NB4 (cell line): ENCODE measurements at places on chromosomes 3 and 15.

- DNase-seq = no peak
These were observed 287.4 kb upstream of the LYSMD4 start for GRCh38 chr15:100020614-100021013.

- DNase-seq = no peak
These were observed 18.8 kb downstream of the HEMK1 start for GRCh38 chr3:50587806-50588758.

GRCh38 chr3:30355622-30356021, 250.8 kb upstream of the TGFBR2 start:
- peak; percentile 27 for DNase-seq

DNA sequence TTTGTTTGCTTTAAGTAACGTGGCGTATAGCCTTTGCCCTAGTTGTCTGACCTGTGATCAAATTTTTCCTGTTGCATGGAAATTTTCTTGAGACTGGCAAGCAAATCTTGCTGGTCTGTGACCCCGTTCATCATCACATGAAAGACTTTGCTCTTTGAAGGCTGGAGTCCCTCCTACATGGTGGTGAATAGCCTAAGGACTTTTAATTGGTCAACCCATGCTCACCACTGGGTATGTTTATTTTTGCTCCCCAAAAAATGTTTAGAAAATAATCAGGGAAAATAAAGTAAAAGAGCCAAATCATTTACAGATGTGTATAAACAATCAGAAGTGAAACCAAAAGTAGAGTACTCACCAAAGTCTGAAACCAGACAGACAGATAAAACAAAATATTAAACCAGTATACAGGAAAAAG, 1075.3 kb upstream of the ALCAM start:
- no peak for DNase-seq

- DNase-seq = no peak
These were observed 88.4 kb upstream of the GALNT15 start for GRCh38 chr3:16085884-16086608.

GRCh38 chr3:183122257-183122932, 23.1 kb upstream of the MCCC1 start:
- peak; percentile 58 for DNase-seq

- peak; percentile 92 for DNase-seq
These were observed 44.1 kb downstream of the LIPC start for GRCh38 chr15:58475573-58476524.

DNA sequence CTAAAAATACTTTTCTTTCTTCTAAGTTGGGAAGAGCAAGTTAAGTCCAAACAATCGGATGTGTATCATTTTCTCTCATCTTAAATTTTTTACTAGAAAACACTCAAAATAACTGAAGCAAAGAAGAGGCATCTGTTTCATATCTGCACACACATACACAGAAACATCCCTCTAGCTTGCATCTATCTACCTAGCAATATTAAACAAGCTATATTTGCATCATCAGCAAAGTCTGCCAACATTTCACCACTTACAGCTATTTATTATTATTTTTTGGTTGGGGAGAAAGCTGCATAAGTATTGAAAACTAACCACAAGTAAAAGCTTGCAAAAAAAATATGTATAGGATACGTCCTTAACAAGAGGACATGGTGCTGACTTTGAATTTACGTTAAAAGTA, 1.9 kb downstream of the GOLIM4 start:
- no peak for DNase-seq

- DNase-seq = no peak
These were observed 1144.2 kb downstream of the ROBO2 start for GRCh38 chr3:78183906-78184599.

DNA sequence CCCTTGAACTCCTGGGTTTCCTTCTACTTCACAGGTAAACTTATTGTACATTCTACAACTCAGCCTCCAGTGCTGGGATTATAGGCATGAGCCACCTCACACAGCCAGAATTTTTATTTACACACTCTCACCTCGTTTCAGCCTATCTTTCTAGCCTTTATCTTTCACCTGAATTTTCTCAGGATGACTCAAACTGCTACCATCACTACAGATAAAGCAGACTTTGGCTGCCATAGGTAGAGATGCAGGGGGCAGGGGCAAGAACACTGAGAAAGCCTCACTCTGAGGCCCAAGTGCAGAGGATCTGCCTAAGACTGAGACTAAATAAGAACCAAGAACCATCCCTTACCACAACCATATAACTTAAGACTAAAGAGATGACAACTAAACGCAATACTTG, 59.0 kb downstream of the ETFA start:
- DNase-seq = no peak

DNA sequence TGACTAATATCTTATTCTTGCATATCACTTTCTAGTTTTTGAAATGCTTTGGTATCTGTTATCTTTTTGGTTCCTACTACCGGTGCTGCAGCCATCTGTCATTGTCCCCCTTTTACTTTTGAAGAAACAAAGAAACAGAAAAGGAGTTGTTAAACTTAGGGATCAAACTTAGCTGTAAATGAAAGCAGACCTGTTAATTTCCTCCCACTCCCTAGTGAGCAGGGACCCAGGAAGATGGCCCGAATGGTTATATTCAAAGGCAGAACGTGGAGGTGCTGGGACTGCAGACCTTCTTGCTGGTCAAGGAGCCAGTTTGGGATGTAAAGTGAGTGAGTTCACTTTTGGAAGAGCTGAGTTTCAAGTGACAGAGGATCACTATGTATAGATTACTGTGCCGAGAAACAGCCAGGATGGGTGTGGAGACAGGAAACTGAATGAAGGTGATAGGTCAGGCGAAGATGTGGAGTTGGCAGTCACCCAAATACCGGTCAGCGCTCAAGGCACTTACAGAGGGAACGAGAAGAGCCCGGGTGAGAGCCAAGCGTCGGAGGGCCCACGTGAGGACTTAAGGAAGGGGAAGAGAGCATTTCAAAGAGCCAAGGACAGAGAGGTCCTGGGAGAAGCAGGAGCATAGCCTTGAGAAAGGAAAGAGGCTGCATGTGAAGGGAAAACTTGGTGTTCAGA, 20.1 kb downstream of the KBTBD8 start:
- no peak for DNase-seq

DNA sequence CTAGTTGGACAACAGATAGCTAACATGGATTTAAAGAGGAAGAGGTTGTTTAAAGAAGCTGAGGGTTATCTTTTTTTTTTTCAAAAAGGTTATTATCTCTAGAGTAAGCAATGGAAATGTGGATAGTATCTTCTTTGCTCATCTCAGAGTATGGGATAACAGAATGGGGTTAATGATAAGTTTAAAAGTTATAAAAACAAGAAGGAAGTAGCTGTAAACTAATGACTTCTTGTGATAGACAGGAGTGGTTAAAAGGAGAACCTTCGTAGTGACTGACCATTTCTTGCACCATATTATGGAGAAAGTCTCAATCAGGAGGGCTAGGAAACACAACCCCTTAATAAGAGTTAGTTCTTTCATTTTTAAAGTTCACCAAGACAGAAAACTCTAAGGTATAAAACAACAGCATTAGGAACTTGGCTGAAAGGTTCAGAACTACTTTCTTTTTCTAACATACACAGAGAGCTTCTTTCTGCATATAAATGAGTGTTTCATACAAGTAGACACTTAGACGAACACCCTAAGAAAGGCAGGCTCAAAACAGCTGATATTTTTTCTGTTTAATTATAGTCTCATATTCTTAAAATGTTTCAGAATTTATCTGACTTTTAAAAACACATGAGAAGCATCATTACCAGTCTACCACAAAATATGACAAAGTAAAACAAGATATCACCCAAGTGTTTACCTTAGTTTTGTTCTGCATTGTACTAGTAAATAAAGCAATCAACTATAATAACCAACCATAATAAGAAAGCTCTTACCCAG, 140.0 kb downstream of the MEIS2 start:
- peak; percentile 22 for DNase-seq

DNA sequence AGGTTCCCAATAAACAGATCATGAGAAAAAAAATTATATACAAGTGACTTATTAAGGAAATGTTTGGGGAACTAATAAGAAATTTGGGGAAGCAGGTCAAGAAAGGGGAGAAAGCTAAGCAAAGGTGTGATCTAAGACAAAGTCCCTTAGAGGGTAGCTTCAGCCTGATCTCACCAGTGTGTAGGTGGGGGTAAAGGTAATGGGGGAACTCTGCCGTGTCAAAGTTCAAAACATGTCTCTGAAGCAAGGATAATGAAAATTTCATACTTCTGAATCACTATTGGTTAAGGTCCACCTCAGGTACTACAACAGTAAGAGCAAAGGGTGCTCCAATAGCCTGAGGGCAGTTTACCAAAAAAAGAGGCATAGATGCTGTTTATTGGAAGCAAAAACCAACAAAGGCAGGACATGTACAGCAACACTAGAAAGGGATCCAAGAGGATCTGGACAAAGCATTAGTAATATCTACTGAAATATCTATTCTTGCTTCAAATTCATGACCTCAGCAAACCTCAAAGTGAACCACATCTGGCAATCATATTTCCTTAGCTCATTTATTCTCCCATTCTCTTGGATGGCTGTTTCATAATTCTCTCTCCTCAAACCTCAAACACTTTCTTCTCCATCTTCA, 6.9 kb downstream of the ACAD11 start:
- DNase-seq = no peak

GRCh38 chr15:73389971-73390544, 21.3 kb upstream of the HCN4 start:
- no peak for DNase-seq

DNA sequence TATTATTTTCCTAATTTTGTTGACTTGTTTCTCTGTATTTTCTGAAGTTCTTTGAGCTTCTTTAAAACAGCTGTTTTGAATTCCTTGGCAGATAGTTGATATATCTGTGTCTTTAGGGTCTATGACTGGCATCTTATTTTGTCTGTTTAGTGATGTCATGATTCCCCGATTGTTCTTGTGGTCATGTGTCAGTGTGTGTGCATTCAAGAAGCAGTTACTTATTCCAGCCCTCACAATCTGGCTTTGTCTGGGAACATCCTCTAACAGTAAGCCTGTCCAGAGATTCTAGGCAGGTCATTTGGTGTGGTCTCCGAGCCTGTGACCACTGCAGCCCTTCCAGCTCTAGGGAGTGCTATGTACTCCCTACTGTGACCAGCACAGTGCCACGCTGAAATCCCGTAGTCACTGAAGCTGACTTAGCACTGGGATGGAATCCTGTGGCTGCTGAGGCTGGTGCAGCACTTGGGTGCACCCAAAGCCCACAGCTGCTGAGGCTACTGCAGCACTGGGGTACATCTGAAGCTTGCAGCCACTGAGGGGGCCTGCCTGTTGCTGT, 6.7 kb downstream of the LNP1 start:
- no peak for DNase-seq

DNA sequence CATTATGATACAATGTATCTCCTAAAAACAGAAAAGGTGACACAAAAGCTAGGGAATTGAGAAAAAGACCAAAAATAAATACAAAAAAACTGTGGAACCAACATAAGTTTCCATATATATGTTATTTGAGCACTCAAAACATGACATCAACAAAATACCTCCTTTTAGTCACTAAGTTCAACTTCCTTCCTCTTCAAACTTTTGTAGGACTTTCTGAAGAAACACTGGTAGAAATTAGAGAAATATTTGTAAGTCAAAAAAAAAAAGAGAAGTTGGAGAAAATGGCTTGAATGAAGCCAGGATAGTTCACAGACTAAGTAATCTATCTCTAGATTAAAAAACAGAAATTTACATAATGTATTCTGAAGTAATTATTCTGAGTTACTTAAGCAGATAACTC, 208.4 kb upstream of the ALCAM start:
- DNase-seq = no peak
